ENCODE measurements at places on chromosomes 2 and 18.

- no peak for DNase-seq
Observed at GRCh38 chr2:64403426-64403825, 50.5 kb upstream of the LGALSL start.

DNA sequence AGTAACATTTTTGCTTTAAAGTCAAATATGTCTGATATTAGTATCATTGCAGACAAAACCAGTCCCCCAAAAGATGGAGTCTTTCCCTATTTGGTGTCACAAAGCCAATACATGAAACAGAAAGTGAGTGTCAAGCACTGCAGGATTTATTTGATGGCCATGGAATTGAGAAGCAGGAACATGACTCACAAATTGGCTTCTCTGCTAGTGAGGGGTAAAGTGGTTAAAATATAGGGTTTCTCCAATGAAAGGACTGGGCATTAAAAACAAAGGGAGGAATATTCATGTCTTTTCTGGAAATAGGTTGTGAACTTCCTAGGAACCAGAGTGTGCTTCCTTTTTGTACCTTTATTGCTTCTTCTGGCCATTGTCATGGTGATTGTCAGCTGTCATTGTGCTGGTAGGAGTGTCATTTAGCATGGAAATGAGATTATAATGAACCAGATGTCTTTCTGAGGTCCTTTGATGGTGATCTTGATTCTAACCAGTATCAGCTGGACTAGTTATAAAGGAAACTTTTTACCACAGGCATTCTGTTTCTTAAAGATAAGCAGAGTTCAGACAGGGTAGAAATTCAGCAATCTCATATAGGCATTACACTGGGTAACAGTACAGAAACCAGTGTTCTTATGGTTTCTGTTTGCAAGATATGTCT, 4.1 kb downstream of the REG1B start:
- no peak for DNase-seq

DNA sequence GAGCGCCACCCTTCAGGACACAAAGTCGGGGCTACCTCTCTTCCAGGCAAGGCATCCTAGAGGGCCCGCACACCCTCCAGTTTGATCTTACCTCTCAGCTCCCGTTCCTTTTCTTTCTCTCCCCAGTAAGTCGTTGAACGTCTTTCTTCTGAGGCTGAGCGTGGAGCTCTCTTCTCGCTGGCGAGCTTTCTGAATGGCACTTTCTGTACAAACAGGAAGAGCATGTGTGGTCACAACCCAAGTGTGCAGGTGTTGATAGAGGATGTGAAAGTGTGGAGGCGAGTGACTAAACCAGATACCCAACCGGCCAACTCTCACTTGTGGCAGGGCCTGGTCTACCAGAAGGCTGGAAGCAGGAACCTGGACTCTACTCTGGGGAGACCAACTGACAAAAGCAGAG, at the start of gene AFF3:
TSS of gene AFF3 (minus strand) at position 198 of the 400 bp plus-strand sequence. CDS start 38,136 bp downstream, outside the sequence.
- peak; percentile 40 for DNase-seq

- DNase-seq: no peak
Observed at GRCh38 chr2:11663427-11663826, 6.6 kb downstream of the NTSR2 start.

DNA sequence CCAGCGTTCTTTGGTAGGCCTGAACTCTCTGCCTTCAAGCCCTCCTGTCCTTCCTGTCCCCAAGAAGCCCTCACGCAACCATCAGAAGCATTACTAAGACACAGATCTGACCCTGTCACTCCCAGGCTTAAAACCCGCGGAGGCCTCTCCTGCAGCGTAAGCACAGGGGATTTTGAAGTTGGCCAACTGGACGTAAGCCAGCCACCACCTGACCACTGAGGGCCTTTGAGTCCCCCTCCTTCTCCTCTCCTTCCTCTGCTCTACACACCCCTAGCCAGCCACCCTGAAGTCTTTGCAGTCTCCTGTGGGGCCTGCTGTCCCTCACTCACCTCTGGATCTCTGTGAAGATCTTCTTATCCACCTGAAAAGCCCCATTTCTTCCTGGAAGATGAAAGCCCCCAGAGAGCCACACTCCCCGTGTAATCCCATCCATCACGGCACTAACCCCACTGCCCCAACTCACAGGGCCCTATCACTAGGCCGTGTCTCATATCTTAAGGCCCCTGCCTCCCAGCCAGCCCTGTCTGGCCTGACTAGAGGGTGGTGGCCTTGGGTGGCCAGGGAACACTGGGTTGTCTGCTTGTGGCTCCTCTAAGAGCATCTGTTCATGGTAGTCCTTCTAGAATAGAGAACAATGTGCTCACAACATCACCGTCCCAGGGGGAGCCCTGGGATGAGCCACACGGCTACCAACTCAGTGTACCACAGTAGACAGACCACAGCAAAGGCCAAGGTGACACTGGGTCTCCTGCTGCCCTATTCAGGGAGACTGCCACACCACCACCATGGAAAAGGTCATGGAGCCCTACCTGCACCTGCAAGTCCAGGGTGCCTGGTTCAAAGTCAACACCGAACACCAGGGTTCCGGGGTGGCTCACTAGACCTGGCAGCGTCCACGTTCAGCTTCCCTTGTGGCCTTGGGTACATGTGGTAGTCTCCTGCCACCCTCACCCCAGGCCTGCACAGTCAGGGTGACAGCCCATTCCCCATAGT, 191.6 kb downstream of the ZBTB7C start:
- DNase-seq: no peak

DNA sequence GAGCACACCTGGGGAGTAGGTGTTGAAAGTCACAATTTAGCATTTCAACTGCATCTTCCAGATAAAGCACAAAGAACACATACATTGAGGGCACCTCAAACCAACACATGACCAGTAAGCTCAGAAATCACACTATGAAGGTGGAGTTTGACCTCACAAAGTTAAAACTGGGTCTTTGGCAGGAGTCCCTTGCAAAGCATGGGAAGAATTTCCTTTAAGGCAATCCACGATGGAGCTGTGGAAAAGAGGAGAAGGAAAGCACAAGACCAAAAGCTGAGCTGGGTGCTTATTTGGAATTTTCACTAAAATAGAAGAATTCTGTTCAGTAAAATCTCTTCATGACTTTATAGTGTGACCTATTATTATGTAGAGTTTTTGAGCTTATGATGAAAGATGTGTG, 212.9 kb upstream of the APCDD1 start:
- no peak for DNase-seq

DNA sequence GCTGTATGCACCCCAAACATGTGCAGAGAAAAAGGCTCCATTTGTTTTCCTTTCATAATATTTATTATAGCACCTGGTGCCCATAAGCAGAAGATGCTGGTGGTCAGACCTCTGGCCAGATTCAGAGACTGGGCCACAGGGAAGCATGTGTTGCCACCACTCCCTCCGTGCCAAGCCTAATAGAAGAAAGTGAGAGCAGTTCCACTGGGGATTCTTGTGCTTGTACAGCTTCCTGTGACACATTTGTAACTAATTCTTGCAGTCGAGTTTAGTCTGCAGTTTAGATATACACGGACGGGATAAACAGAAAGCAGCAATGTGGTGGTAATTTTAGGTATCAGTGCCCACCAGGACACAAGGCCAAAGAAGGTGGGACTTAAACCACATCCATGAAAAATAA, 135.4 kb upstream of the PIEZO2 start:
- DNase-seq: no peak

DNA sequence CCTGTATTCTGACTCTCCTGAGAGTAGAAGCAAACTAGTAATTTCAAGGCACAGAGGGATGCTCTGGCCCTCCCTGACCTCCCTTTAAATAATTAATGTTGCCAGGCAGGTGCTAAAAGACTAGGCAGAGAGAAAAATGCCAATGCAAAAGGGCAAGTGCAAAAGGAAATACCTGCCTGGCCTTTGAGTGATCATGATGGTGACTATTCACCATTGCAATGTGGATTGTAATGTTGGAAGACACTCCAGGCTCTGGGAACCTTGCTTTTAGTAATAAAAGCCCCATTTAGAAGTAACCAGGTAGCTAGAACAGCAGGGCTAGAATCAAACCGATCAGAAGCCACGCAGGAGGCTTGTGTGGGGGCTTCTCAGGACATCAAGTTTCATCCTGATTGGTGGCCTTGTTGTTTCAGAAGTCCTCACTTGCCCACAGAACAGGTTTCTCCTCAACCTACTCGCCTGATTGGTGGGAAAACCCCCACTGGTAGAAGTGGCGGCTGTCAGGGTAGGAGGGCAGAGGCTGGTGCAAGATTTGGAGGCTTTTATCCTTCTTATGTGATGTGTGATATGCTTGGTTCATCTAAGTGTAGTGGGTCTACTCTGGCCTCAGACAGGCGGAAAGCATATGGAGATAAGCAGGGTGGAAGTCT, 16.0 kb upstream of the CHRNA1 start:
- DNase-seq: no peak

DNA sequence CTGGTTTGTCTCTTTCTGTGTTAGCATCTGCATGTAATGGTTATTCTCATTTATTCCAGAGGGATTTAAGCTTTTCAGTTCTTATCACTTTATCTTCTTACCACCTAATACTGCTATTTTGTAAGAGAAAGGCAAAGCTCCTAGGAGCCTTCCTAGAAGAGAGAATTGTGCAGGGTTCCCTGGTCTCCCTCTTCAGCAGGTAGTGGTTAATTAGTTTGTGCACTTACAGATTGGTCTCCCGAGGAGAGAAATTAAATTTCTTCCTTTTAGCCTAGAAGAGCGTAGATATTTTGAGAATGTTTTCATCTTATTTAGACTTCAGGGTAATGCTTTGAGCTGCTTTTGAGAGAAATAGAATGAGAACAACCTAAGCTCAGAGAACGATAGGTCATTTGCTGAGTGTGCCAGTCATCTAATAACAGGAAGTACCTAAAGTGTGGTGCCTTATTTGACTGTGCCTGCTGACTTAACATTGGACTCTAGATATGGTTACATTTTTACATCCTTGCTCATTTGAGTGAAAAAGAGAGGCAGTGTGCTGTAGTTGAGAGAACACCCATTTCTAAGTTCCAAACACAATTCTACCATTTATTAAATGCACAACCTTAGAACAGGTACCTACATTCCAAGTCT, 651.4 kb downstream of the STK39 start:
- no peak for DNase-seq

DNA sequence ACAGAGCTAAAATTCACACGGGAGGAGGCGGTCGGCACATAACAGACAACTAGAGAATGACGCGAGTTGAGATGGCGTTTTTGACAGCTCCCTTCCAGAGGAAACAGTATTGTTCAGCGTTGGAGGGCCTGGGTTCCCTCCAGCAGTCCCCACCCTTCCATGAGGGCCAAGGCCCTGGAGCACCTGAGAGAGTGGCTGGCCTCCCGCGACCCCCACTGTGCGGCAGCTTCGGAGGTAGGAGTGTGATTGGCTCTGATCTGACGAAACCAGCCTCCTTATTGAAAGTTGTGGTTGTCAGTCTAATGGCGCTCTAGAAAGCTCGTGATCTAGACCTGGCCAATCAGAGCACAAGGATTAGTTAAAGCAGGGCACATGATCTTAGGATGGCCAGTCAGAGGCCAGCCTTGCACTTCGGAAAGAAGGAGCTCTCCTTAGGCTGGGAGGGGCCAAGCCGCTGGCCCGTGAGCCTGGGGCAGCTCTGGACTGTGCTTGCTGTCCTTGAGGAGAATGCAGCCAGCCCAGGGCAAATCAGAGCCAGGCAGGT, 104.5 kb upstream of the CELF4 start:
- DNase-seq: no peak

GRCh38 chr2:9398881-9399780, 24.2 kb downstream of the ITGB1BP1 start:
- no peak for DNase-seq

DNA sequence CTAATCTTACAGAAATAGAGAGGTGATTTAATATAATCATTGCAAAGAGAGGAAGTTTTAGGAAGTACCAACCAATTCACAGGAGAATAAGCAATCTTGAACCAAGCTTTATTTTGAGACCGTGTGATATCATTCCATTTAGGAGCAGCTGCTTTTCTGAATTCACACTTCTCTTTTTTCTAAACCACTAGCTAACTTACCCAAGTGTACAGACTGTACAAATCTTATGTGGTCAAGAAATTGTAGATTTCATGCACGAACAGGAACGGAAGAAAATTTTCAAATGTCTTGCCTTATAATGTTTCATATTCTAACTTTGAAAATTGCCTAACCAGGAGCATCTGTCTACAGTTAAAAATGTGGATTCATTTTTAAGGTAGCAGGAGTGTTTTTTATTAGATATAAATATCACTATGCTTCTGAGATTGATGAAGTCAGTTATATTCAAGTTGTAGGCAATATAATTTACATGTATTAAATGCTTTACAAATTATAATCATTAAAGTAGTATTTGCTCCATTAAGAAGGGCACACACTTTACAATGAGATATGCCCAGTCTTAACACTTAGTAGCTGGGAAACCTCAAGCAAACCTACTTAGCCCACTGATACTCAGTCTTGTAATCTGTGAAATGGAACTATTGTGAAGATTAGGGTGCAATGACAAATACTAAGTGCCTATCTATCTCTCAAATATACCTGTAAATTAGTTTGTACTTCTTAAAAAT, 302.2 kb upstream of the STON1 start:
- no peak for DNase-seq

DNA sequence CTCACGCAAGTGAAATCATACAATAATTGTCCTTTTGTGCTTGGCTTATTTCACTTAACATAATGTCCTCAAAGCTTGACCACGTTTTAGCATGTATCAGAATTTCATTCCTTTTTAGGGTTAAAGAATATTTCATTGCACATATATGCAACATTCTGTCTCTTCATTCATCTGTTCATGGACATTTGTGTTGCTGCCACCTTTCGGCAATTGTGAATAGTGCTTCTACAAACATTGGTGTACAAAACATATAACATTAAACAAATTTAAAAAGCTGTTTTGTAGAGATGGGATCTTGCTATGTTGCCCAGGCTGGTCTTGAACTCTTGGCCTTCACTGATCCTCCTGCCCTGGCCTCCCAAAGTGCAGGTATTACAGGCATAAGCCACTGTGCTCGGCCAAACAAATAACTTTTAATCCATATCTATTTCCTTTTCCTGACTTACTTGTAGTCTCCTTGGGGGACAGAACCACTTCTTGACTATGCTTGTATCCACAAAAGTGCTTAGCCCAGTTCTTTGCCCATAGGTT, 209.3 kb downstream of the SLC4A3 start:
- no peak for DNase-seq

DNA sequence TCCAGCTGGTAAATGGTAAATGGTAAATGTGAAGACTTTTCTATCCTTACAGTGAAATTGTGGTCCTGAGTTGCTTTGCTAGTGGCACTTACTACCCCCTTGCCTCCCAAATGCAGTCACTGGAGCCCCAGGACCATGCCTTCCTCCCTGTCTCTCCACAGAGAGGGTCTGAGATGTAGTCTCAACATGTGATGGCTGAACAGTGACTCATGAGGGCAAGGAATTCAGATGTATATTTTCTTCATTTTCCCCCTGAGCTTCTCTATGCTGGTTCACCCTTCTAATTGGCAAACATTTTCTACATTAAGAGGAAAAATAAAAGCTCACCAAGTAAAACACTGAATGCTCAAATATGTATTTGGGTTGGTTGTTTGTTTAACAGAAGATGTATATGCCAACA, 232.0 kb downstream of the SH3BP4 start:
- DNase-seq: no peak
